ENCODE measurements at places on chromosomes 7 and 10.

- no peak for DNase-seq
Measured at GRCh38 chr7:128152721-128153120, 88.4 kb upstream of the LEP start.

GRCh38 chr10:17510242-17510908, 56.0 kb upstream of the ST8SIA6 start:
- DNase-seq, result no peak

DNA sequence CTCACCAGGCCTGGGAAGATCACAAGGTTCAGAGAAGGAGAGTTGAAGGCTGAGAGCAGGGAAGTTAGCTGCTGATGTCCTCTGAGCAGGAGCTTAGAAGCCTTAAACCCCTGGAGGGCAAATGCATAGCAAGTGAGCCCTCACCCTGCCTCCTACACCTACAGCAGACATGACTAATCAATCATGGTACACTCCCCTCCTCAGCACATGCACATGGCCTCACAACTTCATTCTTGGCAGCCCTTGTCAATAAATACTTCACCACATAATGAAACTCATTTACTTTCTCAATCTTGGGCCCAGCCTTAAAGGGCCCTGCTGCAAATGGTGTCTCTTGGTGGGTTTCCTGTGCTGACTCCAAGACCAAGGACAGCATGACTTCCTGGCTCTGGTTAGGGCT, 12.9 kb downstream of the MMRN2 start:
- DNase-seq, result no peak

GRCh38 chr10:73857446-73857845, 16.9 kb downstream of the CAMK2G start:
- no peak for DNase-seq

DNA sequence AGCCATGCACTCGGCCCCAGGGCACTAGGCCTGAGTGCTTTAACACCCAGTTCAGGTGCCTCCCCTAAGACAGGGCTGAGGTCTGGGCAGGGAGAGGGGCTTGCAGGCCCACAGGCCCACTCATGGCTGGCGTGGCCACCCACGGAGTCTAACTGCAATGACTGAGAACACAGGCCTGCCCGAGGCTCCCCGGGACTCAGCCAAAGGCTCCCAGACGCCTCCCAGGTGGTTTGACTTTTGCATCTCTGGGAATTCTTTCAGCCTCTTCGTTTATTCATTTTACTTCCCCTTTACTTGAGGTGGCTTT, 37.3 kb downstream of the PTPRN2 start:
- DNase-seq, result no peak

GRCh38 chr7:46515844-46516590, 594.9 kb upstream of the IGFBP3 start:
- DNase-seq, result no peak

DNA sequence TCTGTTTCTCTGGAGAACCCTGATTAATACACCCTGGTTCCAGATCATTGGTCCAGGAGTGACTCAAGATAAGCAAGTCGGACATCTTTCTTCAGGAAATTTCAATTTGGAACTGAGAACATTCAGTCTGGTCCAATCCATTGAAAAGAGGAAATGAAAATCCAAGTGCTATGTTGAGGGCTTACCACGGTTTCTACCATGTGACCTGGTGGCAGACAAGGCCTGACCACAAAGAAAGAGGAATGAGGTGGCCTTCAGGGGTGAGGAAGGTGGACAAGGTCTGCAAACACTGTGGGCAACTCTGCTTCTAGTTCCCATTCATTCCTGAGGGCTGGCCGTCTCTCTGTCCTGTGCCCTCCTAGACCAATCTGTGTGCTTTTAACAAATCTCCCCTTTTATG, 149.2 kb upstream of the GHITM start:
- no peak for DNase-seq

DNA sequence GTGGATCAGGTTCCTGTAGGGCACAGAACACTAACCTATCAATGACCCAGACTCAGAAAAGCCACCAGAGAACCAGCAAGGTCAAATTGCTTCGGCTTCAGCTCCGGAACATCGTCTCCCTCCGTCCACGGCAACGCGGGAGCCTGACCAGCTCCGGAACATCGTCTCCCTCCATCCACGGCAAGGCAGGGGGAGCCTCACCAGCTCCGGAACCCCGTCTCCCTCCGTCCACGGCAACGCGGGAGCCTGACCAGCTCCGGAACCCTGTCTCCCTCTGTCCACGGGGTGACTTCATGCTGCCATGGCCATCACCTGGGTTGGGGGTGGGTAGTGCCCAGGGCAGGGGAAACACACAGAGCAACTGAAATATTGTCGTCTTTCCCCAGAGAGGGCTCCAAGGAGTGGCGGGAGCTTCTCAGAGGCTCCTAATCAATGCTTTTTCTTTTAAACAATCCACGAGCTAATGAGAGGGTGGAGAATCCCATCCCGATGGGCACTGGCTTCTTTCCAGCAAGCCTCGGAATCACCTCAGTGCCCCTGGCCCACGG, 403.5 kb downstream of the DNAJB6 start:
- DNase-seq, result no peak

DNA sequence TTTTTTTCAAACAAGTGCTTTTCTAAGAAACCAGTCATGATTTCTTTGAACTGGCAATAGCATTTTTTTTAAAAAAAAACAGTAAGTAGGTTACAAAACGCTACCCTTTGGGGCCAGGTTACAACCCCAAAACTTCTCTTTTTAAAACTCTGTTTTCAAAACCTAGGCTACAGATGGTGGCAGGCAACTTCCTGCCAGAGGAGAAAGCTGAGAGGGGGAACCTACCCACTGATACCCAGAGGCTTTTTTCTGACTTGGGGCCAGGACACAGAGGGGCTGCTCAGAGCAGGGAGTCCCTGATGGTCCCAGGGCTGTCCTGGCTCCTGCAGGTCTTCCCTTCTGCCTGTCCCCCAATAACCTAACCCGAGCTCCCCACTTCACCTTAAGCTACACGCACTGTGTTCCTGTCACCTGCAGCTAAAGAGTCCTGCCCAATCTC, 6.9 kb downstream of the STN1 start:
- DNase-seq, result peak; percentile 81

GRCh38 chr7:47093320-47094234, 488.3 kb downstream of the TNS3 start:
- no peak for DNase-seq

GRCh38 chr10:17001961-17002749, 127.5 kb downstream of the CUBN start:
- peak; percentile 17 for DNase-seq

- DNase-seq, result no peak
Measured at GRCh38 chr7:141014125-141014523, 628 bp downstream of the MRPS33 start.

- no peak for DNase-seq
Measured at GRCh38 chr7:15778191-15778590, 91.7 kb upstream of the MEOX2 start.

DNA sequence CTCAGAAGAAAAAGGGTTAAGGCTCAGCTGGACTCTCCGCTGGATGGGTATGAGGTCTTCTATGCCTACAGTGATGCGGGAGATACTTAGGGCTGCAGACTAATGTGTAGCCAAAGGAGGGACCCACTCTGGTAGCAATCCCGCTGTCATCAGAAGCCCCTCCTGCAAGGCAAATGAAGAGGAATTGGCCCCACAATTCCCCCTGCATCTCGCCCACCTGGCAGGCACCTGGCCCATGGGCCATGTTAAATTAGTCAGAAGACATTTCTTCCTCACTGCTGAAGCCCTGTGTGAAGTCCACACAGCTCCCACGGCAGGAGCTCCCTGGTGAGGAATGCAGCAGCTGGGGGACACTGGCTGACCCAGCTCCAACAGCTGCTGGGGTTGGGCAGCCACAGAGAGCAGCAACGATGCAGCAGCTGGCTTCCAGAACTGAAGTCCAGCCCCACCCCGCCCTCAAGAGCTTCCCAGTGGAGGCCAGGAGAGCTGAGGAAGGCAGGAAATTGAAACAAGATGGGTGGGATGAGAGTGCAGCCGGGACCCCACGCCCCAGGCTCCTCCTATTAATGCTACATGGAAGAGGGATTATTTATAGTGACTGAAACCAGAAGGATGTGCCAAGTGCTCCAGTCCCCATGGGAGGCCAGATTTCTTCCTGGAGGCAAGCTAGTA, 5.5 kb downstream of the VSTM4 start:
- DNase-seq, result no peak

DNA sequence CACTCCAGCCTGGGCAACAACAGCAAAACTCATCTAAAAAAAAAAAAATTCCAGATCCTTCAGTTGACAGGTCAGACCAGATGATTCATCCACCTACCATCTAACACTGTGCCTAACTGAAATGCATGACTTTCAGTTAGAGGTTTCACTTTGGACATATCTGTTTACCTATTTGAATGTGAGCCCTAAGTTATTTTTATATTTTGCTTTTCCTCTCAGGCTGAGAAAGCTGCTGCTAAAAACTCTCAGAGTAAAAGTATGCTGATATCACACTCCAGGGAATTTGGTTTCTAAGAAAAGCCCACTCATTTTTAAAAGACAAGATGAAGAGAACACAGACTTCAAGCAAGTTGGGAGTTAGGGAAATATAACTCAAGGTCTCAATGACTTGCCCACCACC, 126.0 kb downstream of the SGMS1 start:
- no peak for DNase-seq

DNA sequence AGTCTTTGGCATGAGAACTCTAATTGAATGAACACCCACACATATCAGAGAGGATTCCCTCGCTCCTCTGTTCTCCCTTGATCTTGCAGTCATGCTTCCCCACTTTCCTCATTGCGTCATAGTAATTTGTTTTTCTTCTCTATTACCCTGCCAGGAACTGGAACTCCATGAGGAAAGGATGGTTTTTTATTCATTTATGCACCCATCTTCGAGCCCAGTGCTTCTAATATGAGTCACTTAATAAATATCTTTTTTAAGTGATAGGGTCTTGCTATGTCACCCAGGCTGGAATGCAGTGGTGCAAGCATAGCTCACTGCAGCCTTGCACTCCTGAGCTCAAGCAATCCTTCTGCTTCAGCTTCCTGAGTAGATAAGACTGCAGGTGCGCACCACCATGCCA, 83.5 kb downstream of the OTUD1 start:
- DNase-seq, result no peak

GRCh38 chr7:82209179-82209747, 234.3 kb downstream of the CACNA2D1 start:
- no peak for DNase-seq

Data from CD4-positive, alpha-beta T cell treated with Interleukin-6 at 100 ng/mL for 8 hours (primary cell).